ENCODE measurements at places on chromosomes 11 and 22. TPM values are rescaled to one million over a fixed set of nuclear protein-coding genes. Genes with fewer than 3 reads are reported as not detected.

GRCh38 chr11:4187055-4187988 lies 92.7 kb downstream of the RRM1 start:
- H3K27me3 ChIP-seq: peaks cover 7% of the 10 kb centered on the region
- H3K27ac ChIP-seq: no peak overlapping the region
- no peaks in the 10 kb centered on the region for H3K36me3 ChIP-seq
- peaks cover 5% of the 10 kb centered on the region for H3K4me1 ChIP-seq

DNA sequence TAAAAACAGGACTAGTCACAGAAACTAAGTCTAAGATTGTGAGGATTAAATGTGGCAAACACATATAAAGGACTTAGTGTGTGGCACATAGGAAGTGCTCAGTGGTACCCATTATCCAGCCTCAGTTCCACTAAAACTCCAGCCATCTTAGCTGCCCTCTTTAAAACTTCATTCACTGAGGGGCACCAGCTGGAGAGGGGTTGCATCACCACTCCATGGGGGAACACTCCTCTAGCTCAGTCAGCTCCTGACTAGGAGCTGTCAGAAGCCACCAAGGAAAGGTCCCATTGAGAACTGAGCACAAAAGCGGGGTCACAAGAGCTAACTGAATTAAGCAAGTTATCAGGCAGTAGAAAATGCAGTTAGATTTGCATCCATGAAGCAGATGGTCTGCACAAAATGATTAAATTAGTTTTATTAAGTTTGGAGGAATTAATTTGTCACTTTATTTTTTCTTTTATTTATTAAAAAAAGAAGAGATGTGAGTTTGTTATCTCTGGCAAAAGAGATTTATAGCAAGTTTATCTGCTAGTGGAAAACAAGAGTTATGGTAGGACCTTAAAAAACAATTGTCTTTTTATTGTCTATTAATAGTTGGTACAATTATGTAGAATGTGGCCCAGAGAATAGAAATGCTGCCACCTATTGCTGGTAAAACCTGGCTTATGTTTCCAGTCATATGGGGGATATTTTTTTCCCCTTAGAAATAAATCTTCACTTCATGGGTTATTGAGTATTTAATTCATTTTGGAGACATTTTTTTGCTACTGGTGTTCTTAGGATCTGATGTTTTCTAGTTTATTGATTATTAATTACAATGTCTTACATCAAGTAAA lies 95.7 kb downstream of the NAV2 start:
- H3K27ac ChIP-seq: peak overlapping the region; percentile 16
- no peaks in the 10 kb centered on the region for H3K36me3 ChIP-seq
- H3K27me3 ChIP-seq: no peaks in the 10 kb centered on the region
- no peak for DNase-seq
- H3K4me1 ChIP-seq: peaks cover 70% of the 10 kb centered on the region
- H3K4me3 ChIP-seq: peak overlapping the region; percentile 76

GRCh38 chr22:41000941-41001721 lies 50.0 kb downstream of the RBX1 start:
- no peak for DNase-seq
- H3K27ac ChIP-seq: no peak overlapping the region
- H3K27me3 ChIP-seq: no peaks in the 10 kb centered on the region
- H3K36me3 ChIP-seq: no peaks in the 10 kb centered on the region
- H3K4me1 ChIP-seq: peaks cover 5% of the 10 kb centered on the region

DNA sequence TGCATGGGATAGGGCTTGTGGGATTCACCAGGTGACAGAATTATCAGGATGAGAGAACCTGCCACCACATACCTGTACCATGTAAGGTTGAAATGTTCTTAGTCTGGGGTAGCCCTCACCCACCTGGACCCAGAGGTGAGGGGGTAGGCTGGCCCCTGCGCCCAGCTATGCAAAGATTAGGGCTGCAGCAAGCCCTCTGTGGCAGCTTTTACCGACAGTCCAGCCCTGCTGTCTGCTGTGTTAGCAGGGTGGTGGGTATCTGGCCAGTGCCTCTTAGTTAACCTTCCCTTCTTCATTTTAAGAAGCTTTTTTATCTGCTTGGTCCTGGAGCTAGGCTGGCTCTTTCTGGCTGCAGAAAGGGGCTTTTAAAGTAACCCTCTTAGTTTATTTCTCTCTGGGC lies 13.9 kb downstream of the INSC start:
- H3K4me1 ChIP-seq: peaks cover 50% of the 10 kb centered on the region
- H3K27ac ChIP-seq: no peak overlapping the region
- no peak overlapping the region for H3K4me3 ChIP-seq
- DNase-seq: no peak

DNA sequence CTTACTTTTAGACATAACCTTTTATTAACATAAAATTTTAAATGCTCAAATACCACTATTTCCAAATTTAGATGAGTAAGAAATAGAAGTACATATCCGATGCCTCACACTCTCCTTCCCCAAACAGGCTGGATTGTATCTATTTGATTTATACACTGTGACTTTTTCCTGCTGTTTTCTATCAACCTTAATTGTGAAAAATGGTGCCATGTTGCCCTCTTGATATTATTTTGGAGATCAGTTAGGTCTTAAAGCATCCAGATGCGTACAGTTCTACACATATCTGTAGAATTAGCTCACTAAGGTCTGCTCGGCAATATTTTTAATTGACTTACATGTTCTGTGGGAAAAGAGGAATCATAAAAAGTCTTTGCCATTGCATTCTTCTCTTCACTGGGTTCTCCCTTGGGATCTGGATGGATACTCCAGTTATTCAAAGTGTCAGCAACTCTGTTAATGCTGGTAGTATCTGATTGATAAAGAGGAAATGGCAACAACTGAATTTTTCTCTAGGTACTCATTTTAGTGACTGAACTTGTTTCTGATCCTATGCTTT lies 27.2 kb downstream of the EIF3M start:
- H3K4me1 ChIP-seq: peaks cover 14% of the 10 kb centered on the region
- no peak for DNase-seq
- H3K4me3 ChIP-seq: no peak overlapping the region
- H3K27ac ChIP-seq: no peak overlapping the region

GRCh38 chr22:39489094-39490068 lies 12.7 kb upstream of the MIEF1 start:
- no peak overlapping the region for H3K4me3 ChIP-seq
- H3K27ac ChIP-seq: no peak overlapping the region
- H3K4me1 ChIP-seq: peaks cover 6% of the 10 kb centered on the region
- H3K27me3 ChIP-seq: no peaks in the 10 kb centered on the region
- peaks cover 4% of the 10 kb centered on the region for H3K36me3 ChIP-seq
- no peak for DNase-seq

DNA sequence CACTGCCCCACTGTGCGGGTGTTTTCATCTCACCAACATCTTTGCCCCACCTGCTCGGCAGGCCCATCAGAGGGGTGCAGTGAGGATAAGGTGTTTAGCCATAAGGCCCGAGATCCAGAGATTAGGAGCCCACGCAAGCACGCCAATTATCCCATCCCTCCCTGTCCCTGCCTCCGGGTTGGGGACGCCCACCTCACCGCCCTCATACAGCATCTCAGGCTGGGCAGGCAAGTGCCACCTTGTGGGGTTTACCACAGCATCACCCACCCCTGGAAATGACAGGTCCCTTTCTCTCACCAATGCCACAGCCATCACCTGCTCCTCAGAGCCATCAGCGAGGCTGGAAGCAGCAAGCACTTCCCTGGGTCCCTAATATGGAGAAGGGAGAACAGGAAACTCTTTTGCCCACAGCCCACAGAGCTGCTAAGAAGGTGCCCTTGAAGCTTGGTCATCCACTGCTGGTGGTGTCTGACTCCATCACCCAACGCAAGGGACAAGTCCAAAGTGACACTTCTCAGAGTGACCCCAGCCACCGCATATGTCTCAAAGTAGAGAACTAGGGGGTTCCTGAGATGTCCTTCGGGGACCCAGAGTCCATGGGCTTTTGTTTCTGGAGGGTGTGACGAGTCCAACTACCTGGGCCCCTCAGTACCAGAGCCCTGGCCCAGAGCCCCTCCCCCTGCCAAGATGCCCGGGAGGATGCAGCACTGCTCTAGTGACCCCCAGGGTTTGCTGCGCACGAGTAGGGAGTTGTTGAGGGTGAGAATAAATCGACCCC lies 15.8 kb downstream of the VPS37C start:
- H3K27ac ChIP-seq: no peak overlapping the region
- H3K36me3 ChIP-seq: no peaks in the 10 kb centered on the region
- no peak for DNase-seq
- H3K4me1 ChIP-seq: peaks cover 36% of the 10 kb centered on the region

GRCh38 chr11:65382804-65383368 lies 440 bp upstream of the SLC25A45 start:
- peak overlapping the region; percentile 67 for H3K4me3 ChIP-seq
- no peaks in the 10 kb centered on the region for H3K36me3 ChIP-seq
- H3K27me3 ChIP-seq: no peaks in the 10 kb centered on the region
- peak overlapping the region; percentile 97 for H3K27ac ChIP-seq
- peaks cover 31% of the 10 kb centered on the region for H3K4me1 ChIP-seq

Gene DEFB131B
- not detected for total RNA-seq

Gene PRG2
- not detected for total RNA-seq

Gene TRIM51
- not detected for total RNA-seq

Gene VPREB1
- total RNA-seq: not detected

Gene DMC1
- total RNA-seq: 9.0 TPM

Gene PTGDR2
- total RNA-seq: 0.32 TPM

All from neural crest cell (in vitro differentiated cells).